ENCODE measurements at places on chromosomes 12 and 14. TPM values are rescaled to one million over a fixed set of nuclear protein-coding genes. Genes with fewer than 3 reads are reported as not detected.
A peak's percentile ranks its signal among the peaks of the same experiment; 100 is the strongest.

DNA sequence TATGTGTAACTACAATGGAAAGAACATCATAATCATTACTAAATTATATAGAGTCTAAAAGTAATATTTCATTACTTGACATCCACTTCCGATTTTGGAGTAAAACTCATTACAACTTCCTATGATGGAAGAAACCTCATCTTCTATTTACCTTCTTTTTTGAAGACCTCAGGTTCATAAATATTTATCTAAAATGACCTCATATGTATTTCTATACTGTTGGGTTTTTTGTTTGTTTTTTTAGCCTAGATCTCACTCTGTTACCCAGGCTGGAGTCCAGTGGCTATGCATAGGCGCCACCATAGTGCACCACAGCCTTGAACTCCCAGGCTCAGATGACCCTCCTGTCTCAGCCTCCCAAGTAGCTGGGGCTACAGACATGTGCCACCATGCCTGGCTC lies 39.9 kb upstream of the BMAL2 start:
- no peak for DNase-seq

DNA sequence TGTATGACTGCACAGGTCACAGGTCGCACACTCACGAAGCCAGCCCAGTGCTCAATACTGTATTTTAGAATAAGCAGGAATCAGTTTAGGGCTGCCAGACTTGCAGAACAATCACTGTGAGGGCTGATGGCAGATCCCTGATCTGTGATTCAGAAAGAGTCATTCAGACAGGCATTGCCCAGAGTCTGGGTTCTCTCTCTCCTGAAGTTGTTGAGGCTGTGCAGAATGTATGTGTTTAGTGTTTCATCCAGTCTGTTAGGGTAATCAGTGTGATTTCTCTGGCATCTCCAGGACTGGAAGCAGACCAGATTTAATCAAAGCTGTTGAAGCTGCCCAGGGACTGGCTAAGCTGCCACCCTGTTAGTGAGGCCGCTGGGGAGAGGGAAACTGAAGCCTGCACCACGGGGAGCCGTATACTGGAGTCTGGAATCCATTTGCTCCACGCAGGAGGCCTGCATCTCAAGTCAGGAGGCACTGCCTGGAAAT lies 69.3 kb downstream of the ETV6 start:
- DNase-seq, result no peak

- DNase-seq, result no peak
Observed at GRCh38 chr14:33406766-33407165, 468.1 kb downstream of the NPAS3 start.

DNA sequence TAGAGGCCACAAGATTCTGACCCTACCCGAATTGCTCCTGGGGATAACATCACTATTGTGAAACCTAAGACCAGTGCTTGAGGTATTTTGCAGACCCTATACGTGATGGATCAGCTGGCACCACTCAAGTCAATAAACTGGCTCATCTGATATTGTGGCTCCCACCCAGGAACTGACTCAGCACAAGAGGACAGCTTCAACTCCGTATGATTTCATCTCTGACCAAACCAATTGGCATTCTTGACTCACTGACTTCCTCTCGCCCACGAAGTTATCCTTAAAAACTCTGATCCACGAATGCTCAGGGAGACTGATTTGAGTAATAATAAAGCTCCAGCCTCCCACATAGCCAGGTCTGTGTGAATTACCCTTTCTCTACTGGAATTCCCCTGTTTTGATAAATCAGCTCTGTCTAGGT lies 1036.1 kb upstream of the TMEM132C start:
- DNase-seq, result no peak

CCNB1IP1 gene
- total RNA-seq, result 28.9 TPM

DNA sequence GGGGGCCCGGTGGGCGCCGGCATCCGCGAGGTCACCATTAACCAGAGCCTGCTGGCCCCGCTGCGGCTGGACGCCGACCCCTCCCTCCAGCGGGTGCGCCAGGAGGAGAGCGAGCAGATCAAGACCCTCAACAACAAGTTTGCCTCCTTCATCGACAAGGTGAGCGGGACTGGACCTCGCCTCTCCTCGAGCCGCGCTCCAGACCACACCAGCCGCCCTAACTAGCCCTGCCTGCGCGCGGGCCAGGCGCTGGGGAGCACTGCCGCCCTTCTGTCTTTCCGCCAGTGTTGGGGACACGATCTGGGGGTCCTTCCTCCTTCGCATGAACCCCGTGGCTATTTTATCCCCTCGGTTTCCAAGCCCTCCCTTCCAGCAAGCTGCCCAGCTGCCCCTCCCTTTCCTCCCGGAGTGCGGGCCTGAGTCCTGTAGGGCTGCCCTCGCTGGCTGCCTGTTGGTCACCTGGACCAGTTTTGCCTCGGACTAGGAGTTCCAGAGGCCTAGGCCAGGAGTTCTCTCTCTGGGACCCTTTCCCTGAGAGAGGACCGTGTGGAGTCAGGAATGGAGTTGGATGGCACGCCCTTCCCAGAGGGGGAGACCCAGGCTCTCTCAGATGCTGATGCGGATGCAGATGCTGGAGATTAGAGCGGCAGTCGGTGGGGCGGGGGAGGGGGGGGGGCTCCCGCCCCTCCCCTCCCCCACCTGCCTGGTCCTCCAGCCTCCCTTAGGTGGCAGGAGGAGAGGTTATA lies 592 bp downstream of the KRT7 start:
- DNase-seq, result peak; percentile 63

GRCh38 chr14:76163668-76164363 lies 12.1 kb downstream of the GPATCH2L start:
- DNase-seq, result no peak

GRCh38 chr14:54834727-54835126 lies 67.9 kb downstream of the GCH1 start:
- DNase-seq, result no peak

GRCh38 chr14:37585971-37586796 lies 8.9 kb downstream of the FOXA1 start:
- DNase-seq, result no peak
